Activated CD8-positive, alpha-beta T cell treated with anti-CD3 and anti-CD28 coated beads, Interleukin-2, amount 10 ng/mL, durations not matched to agents 7 days and 5 days (primary cell): ENCODE measurements at places on chromosomes 13 and 19. TPM values are rescaled to one million over a fixed set of nuclear protein-coding genes. Genes with fewer than 3 reads are reported as not detected.

TNFSF13B gene
- 5.2 TPM for total RNA-seq

B3GNT8 gene
- total RNA-seq, result 2.9 TPM

SULT2B1 gene
- total RNA-seq, result not detected

DNA sequence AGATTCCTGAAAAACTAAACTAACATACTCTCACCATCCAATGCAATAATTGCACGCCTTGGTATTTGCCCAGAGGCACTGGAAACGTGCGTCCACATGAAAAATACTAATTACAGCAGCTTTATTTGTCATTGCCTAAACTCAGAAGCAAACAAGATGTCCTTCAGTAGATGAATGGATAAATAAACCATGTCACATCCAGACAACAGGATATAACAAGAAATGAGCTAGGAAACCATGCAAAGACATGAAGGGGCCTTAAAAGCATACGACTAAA, 25.0 kb downstream of the ELL start:
- H3K27me3 ChIP-seq, result no peaks in the 10 kb centered on the region
- H3K4me1 ChIP-seq, result peaks cover 85% of the 10 kb centered on the region
- H3K36me3 ChIP-seq, result no peaks in the 10 kb centered on the region
- H3K4me3 ChIP-seq, result no peak overlapping the region
- DNase-seq, result no peak
- peak overlapping the region; percentile 66 for H3K27ac ChIP-seq

DNA sequence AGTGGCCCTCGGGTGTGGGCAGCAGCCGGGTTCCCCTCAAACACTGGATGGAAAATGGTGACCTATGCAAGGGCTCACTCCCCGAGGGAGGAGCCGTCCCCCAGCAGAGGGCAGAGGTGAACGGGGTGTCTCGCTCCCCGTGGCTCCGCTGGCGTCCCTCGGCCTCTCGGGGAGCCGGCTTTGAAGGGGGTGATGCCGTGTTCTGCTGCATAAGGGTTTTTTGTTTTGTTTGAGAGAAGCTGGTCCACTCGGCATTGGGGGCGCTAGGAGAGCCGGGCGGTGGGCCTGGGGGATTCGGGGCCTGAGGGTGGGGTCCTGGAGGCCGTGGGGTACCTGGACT, 4.0 kb downstream of the EFNA2 start:
- no peak for DNase-seq
- peaks cover 19% of the 10 kb centered on the region for H3K27me3 ChIP-seq
- H3K4me1 ChIP-seq, result peaks cover 7% of the 10 kb centered on the region
- no peaks in the 10 kb centered on the region for H3K36me3 ChIP-seq
- no peak overlapping the region for H3K27ac ChIP-seq

DNA sequence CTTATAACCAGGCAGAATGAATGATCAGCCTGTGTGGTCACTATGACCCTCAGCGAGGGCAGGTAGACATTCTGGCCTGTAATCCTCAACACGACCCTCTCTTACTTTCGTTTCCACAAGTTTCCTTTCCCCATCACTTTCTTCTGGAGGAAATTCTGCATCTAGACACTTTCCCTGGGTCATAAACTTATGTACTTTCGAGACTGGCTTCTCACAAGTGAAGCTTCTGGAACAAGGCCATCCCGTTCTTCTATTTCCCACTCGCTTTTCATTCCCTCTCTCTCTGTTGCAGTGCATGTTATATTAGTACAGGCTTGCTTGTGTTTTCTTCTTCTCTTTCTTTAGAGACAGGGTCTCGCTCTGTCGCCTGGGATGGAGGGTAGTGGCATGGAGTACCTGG, 23.1 kb upstream of the KL start:
- H3K4me3 ChIP-seq, result no peak overlapping the region
- DNase-seq, result no peak
- H3K27me3 ChIP-seq, result peaks cover 16% of the 10 kb centered on the region
- no peaks in the 10 kb centered on the region for H3K36me3 ChIP-seq
- H3K27ac ChIP-seq, result no peak overlapping the region
- peaks cover 6% of the 10 kb centered on the region for H3K4me1 ChIP-seq

- no peaks in the 10 kb centered on the region for H3K27me3 ChIP-seq
- no peaks in the 10 kb centered on the region for H3K36me3 ChIP-seq
- no peak overlapping the region for H3K27ac ChIP-seq
- no peak for DNase-seq
- H3K4me3 ChIP-seq, result no peak overlapping the region
These were observed 71.4 kb upstream of the CLDN10 start for GRCh38 chr13:95480791-95481780.

DNAJB1 gene
- total RNA-seq, result 112 TPM

CACNG8 gene
- total RNA-seq, result not detected

KIR2DL3 gene
- total RNA-seq, result 0.21 TPM

DNA sequence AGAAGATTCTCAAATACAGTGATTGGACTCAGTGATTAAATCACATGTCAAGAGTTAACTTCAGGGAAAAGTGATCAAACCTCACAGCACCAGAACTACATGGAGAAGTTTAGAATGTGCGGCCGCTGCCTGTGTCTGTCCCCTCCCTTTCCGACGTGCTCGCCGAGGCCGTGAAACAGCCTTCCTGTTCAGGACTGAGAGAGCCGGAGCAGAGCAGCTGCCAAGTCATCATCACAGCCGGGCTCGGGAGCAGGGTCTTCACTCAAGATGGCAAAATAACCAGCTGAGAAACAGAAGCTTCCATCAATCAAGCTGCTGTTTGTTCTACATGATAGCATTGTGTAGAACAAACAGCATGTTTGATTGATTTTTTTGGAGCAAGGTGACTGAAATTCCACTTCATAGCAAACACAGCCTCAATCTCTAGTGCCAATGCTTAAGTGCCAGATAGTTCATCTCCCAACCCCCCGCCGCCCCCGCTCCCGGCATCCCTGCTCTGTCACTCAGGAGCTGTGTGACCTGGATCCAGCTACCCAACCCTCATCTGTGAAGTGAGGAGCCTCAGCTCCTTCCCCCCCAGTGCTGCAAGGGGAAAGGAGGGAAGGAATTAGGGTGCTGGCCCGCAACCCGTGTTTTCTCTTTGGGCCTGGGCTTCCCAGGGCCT, 70.6 kb downstream of the HSPH1 start:
- H3K27ac ChIP-seq, result no peak overlapping the region
- peaks cover 27% of the 10 kb centered on the region for H3K27me3 ChIP-seq
- H3K36me3 ChIP-seq, result no peaks in the 10 kb centered on the region
- peaks cover 5% of the 10 kb centered on the region for H3K4me1 ChIP-seq

GRCh38 chr13:29099781-29100406, 279.8 kb downstream of the MTUS2 start:
- H3K27me3 ChIP-seq, result no peaks in the 10 kb centered on the region
- DNase-seq, result no peak
- no peaks in the 10 kb centered on the region for H3K36me3 ChIP-seq
- H3K27ac ChIP-seq, result no peak overlapping the region

- peak; percentile 63 for DNase-seq
- peaks cover 67% of the 10 kb centered on the region for H3K4me1 ChIP-seq
- H3K4me3 ChIP-seq, result peak overlapping the region; percentile 69
- peaks cover 34% of the 10 kb centered on the region for H3K27me3 ChIP-seq
- H3K27ac ChIP-seq, result peak overlapping the region; percentile 88
These were observed 29.9 kb downstream of the LAIR2 start for GRCh38 chr19:54532528-54532927.

OR10H1 gene
- not detected for total RNA-seq

DNA sequence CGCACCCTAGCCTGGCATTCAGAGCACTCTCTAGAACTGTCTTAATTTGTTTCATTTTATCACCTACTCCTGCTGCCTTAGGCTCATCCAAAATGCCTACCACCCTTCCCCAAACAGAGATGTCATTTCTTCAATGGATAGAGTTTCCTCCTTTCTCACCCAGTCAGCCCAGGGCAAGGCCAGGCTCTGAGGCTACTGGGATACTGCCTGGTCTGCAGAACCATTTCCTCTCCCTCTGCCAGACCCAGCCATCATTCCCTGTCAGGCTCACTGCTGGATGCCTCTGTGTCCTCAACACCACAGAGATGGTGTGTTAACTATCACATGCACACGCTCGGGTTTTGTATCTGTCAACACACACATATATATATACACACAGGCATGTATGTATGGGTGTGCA, 47.2 kb downstream of the C13orf42 start:
- H3K4me3 ChIP-seq, result no peak overlapping the region
- no peak for DNase-seq
- H3K36me3 ChIP-seq, result no peaks in the 10 kb centered on the region
- H3K27ac ChIP-seq, result no peak overlapping the region
- peaks cover 25% of the 10 kb centered on the region for H3K4me1 ChIP-seq
- peaks cover 15% of the 10 kb centered on the region for H3K27me3 ChIP-seq

GRCh38 chr19:55096061-55096701, 20.5 kb downstream of the EPS8L1 start:
- no peaks in the 10 kb centered on the region for H3K27me3 ChIP-seq
- peaks cover 10% of the 10 kb centered on the region for H3K36me3 ChIP-seq
- H3K27ac ChIP-seq, result no peak overlapping the region
- H3K4me1 ChIP-seq, result peaks cover 2% of the 10 kb centered on the region
- DNase-seq, result no peak

DNA sequence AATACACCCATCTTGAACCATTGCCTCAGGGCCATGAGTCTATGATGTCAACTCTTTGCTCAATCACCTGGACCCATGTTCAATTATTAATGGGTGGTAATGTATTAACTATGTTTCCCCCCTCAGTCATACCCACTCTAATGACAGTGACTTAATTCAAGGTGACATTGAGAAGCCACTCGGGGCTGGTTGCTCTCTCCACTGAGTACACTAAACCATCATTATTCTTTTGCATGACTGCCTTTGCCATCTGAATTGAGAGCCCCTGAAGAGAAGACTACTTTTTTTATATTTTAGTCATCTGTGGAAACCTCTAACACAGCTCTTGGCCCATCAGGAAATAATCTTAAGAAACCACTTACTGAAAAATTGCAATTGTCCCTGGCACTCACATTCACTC, 139.2 kb upstream of the SOX21 start:
- no peaks in the 10 kb centered on the region for H3K36me3 ChIP-seq
- no peaks in the 10 kb centered on the region for H3K4me1 ChIP-seq
- peaks cover 9% of the 10 kb centered on the region for H3K27me3 ChIP-seq
- no peak for DNase-seq
- no peak overlapping the region for H3K4me3 ChIP-seq

KLK12 gene
- total RNA-seq, result not detected
